ENCODE measurements at places on chromosomes 5 and 9. TPM values are rescaled to one million over a fixed set of nuclear protein-coding genes. Genes with fewer than 3 reads are reported as not detected.

DNA sequence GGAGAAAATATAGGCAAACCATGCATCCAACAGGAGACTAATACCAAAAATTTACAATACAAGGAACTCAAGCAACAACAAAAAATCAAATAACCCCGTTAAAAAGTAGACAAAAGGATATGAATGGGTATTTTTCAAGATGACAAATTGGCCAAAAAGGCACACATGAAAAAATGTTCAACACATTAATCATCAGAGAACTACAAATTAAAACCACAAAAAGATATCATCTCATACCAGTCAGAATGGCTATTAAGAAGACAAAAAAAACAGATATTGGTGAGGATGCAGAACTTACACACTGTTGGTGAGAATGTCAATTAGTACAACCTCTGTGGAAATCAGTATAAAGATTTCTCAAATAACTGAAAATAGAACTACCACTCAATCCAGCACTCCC, 35.0 kb downstream of the TEX10 start:
- DNase-seq, result no peak

The F2RL1 gene
- 3.1 TPM for total RNA-seq

GRCh38 chr5:123882965-123883345, 371.0 kb downstream of the CSNK1G3 start:
- no peak for DNase-seq

The SNCAIP gene
- total RNA-seq, result not detected

DNA sequence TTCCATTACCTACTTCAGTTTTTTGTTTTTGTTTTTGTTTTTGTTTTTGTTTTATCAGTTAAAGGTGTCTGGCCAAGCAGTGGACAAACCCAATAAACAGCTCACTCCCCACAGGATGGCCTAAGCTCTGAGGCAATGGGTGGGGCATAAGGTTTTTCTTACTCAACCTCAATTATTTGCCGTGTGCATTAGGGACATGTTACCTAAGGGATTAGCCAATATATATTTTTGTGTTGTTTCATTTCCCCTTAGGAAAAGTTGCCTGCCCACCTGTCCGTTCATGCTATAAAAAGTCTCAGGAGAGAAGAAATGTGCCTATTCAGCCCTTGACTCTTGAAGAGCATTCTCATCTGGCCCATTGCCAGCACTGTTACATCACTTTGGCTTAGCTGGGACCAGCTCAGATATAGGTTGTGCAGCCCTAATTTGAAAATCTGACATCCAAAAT, 7.3 kb downstream of the SH3RF2 start:
- DNase-seq, result no peak

The LCN9 gene
- not detected for total RNA-seq

The HAND1 gene
- total RNA-seq, result not detected

GRCh38 chr9:126049088-126049487, 277.5 kb upstream of the MVB12B start:
- DNase-seq, result no peak

The CAMLG gene
- total RNA-seq, result 35.7 TPM
